Trophoblast cell (in vitro differentiated cells and primary cell): ENCODE measurements at places on chromosomes 6 and 20.

DNA sequence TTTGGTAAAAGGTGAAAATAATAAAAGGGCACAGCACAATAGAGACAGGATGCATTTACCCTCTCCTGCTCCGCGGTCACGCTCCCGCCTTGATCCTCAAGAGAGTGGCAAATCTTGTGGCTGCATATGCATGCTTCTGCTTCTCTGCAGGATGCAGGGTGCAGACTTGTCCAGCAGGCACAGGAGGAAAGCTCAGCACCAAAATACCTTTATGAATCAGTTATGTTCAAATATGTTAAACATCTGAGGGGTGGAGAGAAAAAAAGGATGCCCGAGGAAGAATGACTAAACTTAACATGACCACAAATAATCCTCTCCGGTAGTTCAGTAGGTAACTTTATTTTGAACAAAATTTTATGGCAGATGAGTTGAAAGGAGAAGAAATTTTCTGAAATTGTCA is 366.1 kb upstream of the SOX4 start:
- H3K4me1 ChIP-seq: no peaks in the 10 kb centered on the region
- no peaks in the 10 kb centered on the region for H3K36me3 ChIP-seq
- DNase-seq: peak; percentile 88
- no peak overlapping the region for H3K27ac ChIP-seq

DNA sequence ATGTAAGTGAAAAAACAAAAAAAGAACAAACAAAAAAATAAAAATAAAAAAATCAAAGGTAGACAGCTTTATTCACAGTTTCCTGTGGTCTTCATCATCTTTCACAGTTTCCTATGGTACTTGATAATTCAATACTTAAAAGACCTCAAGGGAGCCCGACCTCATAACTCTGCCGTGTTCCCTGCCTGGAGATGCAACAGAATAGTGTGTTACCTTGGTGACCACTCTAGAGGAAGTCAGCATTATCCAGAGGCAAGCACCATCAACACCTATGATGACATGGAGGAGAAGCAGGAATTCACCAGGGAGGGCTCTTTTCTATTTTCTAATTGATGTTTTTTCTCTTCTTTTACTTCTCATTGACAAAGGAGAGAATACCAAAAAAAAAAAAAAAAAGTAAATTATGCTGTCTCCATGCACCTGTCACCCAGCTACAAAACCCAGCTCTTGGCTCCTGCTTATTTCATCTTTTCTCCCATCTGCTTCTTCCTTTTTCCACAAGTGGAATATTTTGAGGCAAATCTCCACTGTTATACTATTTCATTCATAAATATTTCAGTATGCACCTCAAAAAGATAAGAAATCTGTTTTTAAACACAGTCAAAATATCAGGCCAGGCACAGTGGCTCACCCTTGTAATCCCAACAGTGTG is 95.8 kb upstream of the STXBP5 start:
- H3K4me1 ChIP-seq: no peaks in the 10 kb centered on the region
- no peak for DNase-seq
- H3K36me3 ChIP-seq: no peaks in the 10 kb centered on the region
- H3K27me3 ChIP-seq: no peaks in the 10 kb centered on the region

DNA sequence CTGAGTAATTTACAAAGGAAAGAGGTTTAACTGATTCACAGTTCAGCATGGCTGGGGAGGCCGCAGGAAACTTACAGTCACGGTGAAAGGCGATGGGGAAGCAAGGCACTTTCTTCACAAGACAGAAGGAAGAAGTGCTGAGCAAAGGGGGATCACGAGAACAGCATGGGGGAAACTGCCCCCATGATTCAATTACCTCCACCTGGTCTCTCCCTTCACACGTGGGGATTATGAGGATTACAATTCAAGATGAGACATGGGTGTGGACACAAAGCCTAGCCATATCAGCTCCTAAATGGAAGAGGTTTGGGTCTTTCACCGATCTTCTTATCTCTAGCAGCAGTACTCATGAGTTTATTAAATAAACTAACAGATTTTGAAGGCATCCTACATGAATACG is 152.9 kb upstream of the RUNX2 start:
- H3K27me3 ChIP-seq: no peaks in the 10 kb centered on the region
- H3K36me3 ChIP-seq: no peaks in the 10 kb centered on the region
- DNase-seq: no peak
- H3K27ac ChIP-seq: no peak overlapping the region
- H3K4me1 ChIP-seq: no peaks in the 10 kb centered on the region
- no peak overlapping the region for H3K4me3 ChIP-seq

- H3K27me3 ChIP-seq: no peaks in the 10 kb centered on the region
- H3K36me3 ChIP-seq: peaks cover 44% of the 10 kb centered on the region
- no peak overlapping the region for H3K4me3 ChIP-seq
- H3K27ac ChIP-seq: peak overlapping the region; percentile 91
- peak; percentile 54 for DNase-seq
These were observed 29.8 kb downstream of the HM13 start for GRCh38 chr20:31543966-31544598.

- no peaks in the 10 kb centered on the region for H3K36me3 ChIP-seq
- H3K4me1 ChIP-seq: peaks cover 13% of the 10 kb centered on the region
- peak within 1 kb of the TSS; percentile 95 for H3K4me3 ChIP-seq
- DNase-seq: peak; percentile 54
- no peaks in the 10 kb centered on the region for H3K27me3 ChIP-seq
These were observed at the start of gene SH3BGRL2 for GRCh38 chr6:79630883-79631692. TSS of gene SH3BGRL2 (plus strand) at chr6:79631329. CDS start at chr6:79631462, 133 bp downstream.

DNA sequence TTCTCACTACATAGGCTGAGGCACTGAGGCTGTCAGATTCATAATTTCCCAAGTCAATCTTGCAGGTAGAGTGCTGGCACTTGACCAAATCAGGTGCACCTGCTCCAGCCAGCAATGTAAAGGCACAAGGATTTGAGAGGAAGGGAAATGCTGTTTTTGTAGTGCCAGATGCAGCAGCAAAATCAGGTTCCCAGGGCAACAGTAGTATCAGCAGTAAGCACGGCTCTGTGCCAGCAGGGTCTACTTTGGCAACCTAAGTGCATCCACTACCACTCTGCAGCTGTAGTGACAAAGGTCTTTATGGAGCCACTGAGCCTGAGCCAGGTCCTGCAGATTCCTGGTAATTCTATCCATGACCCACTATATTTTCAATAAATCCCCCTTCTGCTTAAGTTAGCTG is 329.5 kb downstream of the TPBG start:
- H3K4me3 ChIP-seq: no peak overlapping the region
- no peak for DNase-seq
- no peaks in the 10 kb centered on the region for H3K27me3 ChIP-seq
- no peak overlapping the region for H3K27ac ChIP-seq
- H3K36me3 ChIP-seq: no peaks in the 10 kb centered on the region
- no peaks in the 10 kb centered on the region for H3K4me1 ChIP-seq

GRCh38 chr6:109793792-109794191 is 102.7 kb downstream of the FIG4 start:
- no peaks in the 10 kb centered on the region for H3K36me3 ChIP-seq
- no peaks in the 10 kb centered on the region for H3K27me3 ChIP-seq
- H3K4me1 ChIP-seq: peaks cover 3% of the 10 kb centered on the region
- no peak overlapping the region for H3K4me3 ChIP-seq

- no peaks in the 10 kb centered on the region for H3K27me3 ChIP-seq
- DNase-seq: peak; percentile 97
- H3K36me3 ChIP-seq: no peaks in the 10 kb centered on the region
- no peak overlapping the region for H3K4me3 ChIP-seq
These were observed 201.1 kb downstream of the OGFRL1 start for GRCh38 chr6:71489736-71490135.

DNA sequence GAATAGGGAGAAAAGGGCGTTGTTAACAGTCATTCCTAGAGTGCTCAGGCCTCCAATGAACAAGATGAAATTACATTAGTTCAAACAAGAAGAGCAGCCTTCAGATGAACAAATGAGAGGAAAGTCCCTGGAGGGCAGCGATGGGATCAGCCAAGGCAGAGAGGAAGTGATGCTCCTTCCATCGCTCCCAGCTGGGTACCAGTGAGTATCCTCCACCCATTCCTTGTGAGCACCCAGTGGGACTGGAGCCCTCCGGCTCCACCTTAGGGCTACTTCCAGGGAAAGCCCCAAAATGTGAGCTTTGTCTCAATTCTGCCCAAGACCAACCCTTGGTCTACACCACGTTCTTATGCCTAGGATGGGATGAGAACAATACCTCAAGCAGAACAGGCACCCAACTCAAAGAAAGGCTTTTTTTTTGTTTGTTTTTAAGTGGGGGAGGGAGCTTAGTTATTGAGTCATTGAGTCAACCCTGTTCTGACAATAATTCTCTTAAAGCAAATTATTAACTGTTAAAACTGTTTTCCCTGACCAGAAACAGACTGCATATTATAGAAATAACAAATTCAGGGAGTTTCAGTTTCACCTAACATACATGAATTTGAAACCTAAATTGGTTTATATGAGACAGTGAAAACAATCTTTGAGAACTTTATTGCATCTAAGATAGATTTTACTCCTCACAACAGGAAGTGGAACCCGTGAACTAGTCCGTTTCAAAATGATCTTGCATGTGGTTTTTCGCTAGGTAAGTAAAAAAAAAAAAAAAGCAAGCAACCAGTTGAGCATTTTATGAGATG is 106.9 kb downstream of the IPCEF1 start:
- H3K36me3 ChIP-seq: no peaks in the 10 kb centered on the region
- no peak overlapping the region for H3K27ac ChIP-seq
- no peak for DNase-seq
- no peaks in the 10 kb centered on the region for H3K27me3 ChIP-seq

GRCh38 chr6:4931530-4932227 is 72.2 kb downstream of the RPP40 start:
- H3K4me3 ChIP-seq: no peak overlapping the region
- H3K4me1 ChIP-seq: peaks cover 33% of the 10 kb centered on the region

- no peaks in the 10 kb centered on the region for H3K27me3 ChIP-seq
- DNase-seq: no peak
- no peak overlapping the region for H3K27ac ChIP-seq
- no peak overlapping the region for H3K4me3 ChIP-seq
- H3K36me3 ChIP-seq: no peaks in the 10 kb centered on the region
- H3K4me1 ChIP-seq: no peaks in the 10 kb centered on the region
These were observed 146.8 kb downstream of the CDC5L start for GRCh38 chr6:44534291-44534690.

DNA sequence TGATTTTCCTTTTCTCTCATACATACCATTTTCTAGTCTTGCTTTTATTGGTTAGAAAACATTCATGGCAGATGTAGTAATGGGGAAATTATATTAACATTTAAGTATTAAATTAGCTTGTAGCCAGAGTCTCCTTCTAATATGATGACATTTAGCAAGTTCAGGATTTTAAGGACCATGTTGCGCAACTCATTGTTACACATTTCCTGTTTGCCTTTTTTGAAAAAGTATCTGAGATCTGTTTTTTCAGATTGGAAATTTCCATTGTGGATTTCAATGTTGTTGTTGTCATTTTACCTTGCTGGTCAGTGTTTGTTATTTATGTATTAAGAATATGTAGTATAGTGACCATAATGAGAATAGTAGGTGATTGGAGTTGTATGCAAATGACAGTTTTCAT is 38.7 kb downstream of the CDKAL1 start:
- no peaks in the 10 kb centered on the region for H3K4me1 ChIP-seq
- DNase-seq: no peak
- no peak overlapping the region for H3K27ac ChIP-seq
- H3K36me3 ChIP-seq: peaks cover 1% of the 10 kb centered on the region
- H3K4me3 ChIP-seq: no peak overlapping the region
- H3K27me3 ChIP-seq: no peaks in the 10 kb centered on the region

GRCh38 chr6:143496974-143497373 is 14.5 kb downstream of the FUCA2 start:
- no peak overlapping the region for H3K27ac ChIP-seq
- peaks cover 9% of the 10 kb centered on the region for H3K36me3 ChIP-seq
- no peaks in the 10 kb centered on the region for H3K4me1 ChIP-seq
- DNase-seq: no peak

- H3K27me3 ChIP-seq: no peaks in the 10 kb centered on the region
- H3K4me3 ChIP-seq: no peak overlapping the region
- H3K36me3 ChIP-seq: no peaks in the 10 kb centered on the region
These were observed 79.7 kb downstream of the ARMC2 start for GRCh38 chr6:108927927-108928326.

DNA sequence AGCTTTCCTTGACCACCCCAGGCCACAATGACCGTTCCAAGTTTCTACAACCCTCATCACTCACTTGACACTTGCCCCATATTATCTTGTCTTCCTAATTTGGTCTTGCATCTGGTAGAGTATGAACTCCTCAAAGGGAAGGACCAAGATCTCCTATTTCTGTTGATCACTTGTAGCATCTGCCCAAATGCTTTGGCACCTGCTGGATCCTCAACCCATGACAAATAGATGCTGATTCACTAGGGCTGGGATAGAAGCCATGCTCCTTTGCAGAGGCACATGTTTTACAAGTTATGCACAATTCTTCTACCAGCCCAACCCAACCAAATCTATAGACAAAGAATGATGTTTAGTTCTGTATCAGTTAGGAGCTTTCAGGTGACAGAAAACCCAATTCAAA is 110.7 kb downstream of the UNC5CL start:
- H3K4me3 ChIP-seq: no peak overlapping the region
- no peaks in the 10 kb centered on the region for H3K27me3 ChIP-seq
- no peaks in the 10 kb centered on the region for H3K4me1 ChIP-seq
- no peaks in the 10 kb centered on the region for H3K36me3 ChIP-seq
- no peak for DNase-seq
- no peak overlapping the region for H3K27ac ChIP-seq

DNA sequence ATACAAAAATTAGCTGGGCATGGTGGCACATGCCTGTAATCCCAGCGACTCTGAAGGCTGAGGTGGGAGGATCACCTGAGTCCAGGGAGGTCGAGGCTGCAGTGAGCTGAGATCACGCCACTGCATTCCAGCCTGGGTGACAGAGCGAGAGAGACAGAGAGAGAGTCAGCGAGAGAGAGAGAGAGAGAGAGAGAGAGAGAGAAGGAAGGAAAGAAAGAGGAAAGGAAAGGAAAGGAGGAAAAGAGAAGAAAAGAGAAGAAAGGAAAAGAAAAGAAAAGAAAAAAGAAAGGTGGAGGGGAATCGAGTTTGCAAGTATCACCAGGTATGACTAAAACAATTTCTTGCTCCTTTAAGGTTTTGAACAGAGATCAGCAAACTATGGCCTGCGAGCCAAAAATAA is 152.3 kb downstream of the BTBD9 start:
- no peaks in the 10 kb centered on the region for H3K4me1 ChIP-seq
- no peak overlapping the region for H3K4me3 ChIP-seq
- H3K27me3 ChIP-seq: no peaks in the 10 kb centered on the region
- no peak for DNase-seq

GRCh38 chr20:49032455-49032854 is 13.7 kb upstream of the CSE1L start:
- H3K36me3 ChIP-seq: peaks cover 26% of the 10 kb centered on the region
- H3K4me3 ChIP-seq: no peak overlapping the region
- peak; percentile 56 for DNase-seq
- no peaks in the 10 kb centered on the region for H3K27me3 ChIP-seq
- no peaks in the 10 kb centered on the region for H3K4me1 ChIP-seq
- H3K27ac ChIP-seq: no peak overlapping the region

DNA sequence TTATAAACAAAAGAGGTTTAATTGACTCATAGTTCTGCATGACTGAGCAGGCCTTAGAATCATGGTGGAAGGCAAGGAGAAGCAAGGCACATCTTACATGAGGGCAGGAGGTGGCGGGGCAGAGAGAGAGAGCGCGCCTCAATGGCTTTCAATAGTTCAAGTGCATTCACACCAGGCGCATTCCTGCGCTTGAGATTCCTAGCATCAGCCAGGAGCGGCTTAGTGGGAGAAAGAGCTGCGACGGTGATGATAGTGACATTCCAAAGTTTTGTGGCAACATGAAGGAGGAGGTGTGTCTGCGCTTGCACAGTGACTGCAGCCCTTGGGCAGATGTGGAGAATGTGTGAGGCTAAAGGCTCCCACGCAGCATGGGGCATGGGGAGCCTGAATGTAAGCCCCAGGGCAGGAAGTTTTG is 25.0 kb upstream of the EMILIN3 start:
- H3K4me1 ChIP-seq: peaks cover 37% of the 10 kb centered on the region
- peak; percentile 99 for DNase-seq
- H3K4me3 ChIP-seq: no peak overlapping the region
- H3K27me3 ChIP-seq: no peaks in the 10 kb centered on the region
